ENCODE measurements at places on chromosomes 5 and 9.

DNA sequence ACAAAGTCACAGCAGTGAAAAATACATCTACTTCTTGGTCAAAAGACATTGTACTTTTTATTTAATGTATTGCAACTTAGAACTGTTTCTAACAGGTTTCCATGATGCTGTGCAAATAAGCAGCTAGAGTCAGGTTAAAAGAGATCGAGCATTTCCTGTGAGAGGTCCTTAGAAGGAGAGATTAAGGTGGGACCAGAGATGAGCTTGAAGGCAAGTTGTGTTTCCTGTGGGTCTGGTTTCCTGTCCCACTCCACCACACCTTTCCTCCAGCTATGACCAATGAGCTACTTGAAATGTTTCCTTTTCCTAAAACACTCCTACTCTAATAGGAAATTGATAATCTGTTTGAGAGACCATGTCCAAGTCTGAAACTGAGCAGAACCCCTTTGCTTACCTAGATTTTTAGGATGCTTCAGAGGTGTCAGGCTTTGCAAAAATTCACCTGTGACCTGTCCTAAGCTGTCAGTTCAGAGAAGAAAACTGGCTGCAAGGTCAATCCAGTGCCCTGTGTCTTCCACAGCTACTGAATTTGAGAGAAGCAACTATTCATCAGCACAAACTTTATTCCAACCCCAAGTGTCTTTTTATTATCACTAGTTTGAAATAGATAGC, 13.1 kb upstream of the RLN1 start:
- no peak for DNase-seq

DNA sequence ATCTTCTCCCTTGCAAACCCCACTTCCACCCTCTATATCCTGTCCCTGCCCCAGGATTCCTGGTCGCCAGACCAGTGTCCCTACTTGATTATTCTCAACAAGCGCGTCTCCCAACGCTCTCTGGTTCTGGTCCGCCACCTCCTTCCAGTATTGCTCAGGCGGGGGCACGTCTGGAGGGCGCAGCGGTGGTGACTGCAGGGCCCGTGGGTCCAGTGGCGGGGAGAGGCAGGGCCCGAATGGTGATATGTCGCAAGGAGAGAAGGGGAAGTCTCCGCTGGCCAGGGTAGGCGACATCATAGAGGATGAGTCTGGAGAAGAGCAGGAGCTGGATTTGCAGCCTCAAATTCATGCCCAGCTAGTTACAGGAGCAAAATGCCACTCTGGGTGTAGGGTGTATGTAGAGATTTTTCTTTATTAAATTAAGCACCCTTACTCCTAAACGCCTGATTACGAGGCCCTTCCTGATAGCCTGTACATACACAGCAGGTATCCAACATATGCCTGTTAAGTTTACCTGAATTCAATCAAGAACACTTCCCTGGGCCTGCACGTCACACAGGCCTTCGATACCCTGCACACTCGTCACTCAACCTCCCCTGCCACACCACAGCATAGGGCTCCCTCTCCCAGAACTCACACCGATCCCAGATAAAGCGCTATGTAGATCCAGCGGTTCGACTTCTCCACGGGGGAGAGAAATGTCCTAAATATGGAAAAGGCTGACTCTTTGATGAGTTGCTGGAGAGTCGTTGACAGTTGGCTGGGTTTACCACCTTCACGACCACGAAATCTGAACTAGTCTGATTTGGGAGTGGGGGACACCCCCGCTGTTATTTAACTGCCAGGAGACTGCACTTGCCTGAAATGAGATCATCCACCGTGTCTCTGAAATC, 4.8 kb downstream of the MCIDAS start:
- DNase-seq: no peak

GRCh38 chr5:6202149-6202967, 176.0 kb downstream of the MED10 start:
- DNase-seq: no peak

DNA sequence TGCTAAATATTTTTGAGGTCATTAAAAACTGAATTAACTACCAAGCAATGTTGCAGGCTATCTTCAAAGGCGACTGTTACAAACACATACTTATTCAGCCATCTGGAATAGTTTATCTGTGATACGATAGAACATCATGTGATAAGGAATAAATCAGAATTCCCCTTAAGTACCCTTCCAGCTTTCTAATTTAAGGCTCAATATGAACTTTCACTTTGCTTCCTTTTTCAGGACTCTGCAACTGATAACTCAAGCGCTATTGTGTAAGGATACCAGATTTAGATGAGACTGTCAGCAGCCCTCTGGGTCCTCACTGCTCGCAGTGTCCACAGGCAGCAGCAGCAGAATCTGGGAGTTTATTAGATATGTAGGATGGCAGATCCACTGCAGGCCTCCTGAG, 416.3 kb downstream of the SPATA31D1 start:
- no peak for DNase-seq

DNA sequence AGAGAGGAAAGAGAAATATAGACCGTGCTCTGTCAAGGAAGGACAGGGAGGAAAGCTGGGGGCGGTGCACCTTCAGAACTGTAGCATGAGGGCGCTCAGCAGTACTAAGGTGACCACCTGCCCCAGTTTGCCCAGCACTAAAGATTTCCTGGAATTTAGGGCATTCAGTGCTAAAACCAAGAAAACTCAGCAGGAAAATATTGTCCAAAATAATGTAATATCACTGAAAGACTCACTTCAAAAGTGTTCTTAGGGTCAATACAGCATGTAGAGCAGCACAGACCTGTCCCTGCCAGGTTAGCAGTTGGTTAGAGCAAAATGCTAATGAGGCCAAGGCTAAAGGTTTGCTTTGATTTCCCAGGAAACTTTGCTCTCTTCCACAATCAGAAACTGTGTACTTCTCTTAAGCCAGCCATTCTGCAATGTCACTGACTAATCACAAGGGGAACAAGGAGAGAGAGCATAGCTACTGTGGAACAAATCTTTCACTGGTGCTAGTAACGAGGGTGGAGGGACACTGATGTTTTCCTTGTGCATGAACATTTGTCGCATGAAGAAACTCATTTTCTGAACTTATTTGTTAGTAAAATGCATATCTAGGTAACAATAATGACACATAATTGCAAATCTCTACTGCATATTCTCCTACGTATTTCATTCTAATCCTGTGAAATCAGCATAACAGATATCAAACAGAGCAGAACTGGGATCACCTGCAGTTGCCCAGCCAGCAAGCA, 53.0 kb upstream of the GRAMD2B start:
- DNase-seq: no peak

DNA sequence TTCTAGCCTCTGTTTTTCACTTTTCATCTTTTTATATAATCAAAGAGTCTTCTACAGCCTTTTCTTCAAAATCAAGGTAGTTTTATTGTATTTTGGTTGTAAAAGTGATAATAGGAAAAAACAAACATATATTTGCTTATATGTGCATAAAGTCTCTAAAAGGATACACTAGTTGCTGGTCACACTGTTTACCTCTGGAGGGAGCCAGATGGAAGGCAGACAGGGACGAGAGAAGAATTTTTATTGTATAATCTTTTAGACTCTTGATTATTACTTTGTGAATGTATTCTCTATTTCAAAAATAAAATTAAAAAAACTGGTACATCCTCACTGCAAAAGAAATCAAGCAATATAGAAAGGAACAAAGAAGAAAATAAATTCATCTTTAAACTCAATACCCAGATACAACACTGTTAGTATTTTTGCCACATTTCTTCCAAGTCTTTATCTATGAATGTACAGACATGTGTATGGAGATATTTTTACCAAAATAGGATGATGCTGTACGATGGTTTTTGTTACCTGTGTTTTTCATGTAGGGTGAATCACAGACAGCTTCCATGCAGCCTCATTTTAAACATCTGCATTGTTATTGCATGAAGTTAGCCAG, 6.1 kb upstream of the RNF183 start:
- DNase-seq: no peak

- DNase-seq: no peak
Observed at GRCh38 chr5:135342551-135342875, 56.5 kb downstream of the MACROH2A1 start.

- DNase-seq: no peak
Observed at GRCh38 chr9:98773721-98774120, 22.6 kb downstream of the ANKS6 start.

DNA sequence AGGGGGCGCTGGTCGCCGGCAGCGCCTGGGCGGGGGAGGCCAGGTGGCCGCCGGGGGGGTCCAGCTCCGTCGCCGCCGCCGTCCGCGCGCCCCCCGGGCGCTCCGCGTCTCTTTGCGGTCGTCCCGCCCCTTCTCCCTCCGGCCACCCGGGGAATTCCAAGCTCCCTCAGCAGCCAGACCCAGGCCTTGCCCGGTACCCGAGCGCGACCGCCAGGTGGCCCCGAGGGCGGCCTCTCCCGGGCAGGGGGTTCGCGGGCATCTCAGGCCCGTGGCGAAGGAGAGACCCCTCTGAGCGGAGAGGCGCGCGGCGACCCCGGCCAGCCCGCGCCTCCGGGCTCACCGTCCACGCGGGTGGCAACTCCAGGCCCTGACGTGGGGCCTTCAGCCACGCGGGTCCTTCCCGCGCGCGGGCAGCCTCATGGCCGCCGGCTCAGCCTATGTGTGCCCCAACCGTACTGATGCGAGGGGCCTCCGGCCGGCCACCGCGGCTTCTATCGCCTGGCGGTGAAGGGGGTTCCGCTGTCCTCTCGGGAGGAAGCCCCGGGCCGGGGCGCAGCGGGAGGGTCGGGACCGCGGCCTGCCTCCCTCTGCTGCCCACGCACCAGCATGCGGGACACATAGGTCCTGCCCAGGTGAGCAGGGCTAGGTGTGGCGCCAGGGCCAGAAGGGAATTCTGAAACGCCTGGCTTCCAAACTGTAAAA, 529 bp upstream of the NRARP start:
- no peak for DNase-seq

GRCh38 chr5:141734501-141735229, 52.6 kb upstream of the ARAP3 start:
- peak; percentile 91 for DNase-seq

DNA sequence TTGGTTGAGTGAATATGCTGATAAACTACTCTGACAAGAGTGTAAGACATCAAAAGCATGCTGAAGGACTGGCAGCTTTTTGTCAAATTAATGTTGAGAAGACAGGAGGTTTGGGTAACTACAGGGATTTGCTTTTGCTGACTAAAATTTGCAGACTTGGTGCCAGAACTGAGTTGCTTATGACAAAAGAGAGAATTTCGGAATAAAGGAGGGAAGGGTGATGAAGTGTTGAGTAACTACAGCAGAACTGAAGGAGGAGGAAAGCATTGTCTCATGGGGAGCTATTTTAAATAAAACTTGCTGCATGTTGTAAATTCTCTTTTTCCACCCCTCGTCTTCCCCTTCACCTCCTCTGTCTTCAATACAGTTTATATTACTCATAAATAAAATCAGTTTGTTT, 296.1 kb downstream of the YTHDC2 start:
- no peak for DNase-seq

DNA sequence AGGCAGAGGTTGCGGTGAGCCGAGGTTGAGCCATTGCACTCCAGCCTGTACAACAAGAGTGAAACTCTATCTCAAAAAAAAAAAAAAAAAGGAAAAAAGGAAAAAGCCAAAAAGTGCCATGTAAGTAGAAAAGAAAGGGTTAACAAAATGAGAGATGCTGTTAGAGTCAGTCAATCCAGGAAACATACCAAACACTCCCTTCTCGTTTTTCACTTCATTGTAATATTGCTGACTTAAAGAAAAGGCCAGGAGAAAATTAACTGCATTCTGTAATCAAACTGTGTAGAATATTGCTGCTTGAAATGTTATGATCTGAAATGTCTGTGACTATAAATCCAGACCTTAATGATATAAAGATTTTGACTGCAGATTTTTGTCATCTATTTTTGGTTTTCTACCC, 379.1 kb downstream of the ENC1 start:
- DNase-seq: no peak

- no peak for DNase-seq
Observed at GRCh38 chr5:91178461-91178860, 204.7 kb downstream of the ARRDC3 start.

GRCh38 chr5:67983251-67984110, 232.1 kb upstream of the PIK3R1 start:
- no peak for DNase-seq
